Activated CD8-positive, alpha-beta memory T cell treated with anti-CD3 and anti-CD28 coated beads for 1 hour (primary cell): ENCODE measurements at places on chromosomes 3 and 15.

DNA sequence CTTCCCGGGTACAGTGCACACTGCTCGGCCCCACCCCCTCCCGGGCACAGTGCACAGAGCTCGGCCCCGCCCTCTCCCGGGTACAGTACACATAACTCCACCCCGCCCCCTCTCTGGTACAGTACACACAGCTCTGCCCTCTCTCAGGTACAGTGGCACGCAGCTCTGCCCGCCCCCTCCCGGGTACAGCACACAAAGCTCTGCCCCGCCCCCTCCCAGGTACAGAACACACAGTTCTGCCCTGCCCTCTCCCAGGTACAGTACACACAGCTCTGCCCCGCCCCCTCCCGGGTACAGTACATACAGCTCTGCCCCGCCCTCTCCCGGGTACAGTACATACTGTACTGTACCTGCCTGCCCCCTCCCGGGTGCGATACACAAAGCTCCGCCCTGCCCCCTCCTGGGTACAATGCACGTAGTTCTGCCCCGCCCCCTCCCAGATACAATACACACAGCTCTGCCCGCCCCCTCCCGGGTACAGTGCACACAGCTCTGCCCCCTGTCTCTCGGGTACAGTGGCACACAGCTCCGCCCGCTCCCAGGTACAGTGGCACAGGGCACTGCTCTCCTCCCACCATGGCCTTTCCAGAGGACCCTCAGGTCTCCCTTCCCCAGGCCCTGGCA lies 16.4 kb upstream of the PRR20G start:
- DNase-seq = no peak

DNA sequence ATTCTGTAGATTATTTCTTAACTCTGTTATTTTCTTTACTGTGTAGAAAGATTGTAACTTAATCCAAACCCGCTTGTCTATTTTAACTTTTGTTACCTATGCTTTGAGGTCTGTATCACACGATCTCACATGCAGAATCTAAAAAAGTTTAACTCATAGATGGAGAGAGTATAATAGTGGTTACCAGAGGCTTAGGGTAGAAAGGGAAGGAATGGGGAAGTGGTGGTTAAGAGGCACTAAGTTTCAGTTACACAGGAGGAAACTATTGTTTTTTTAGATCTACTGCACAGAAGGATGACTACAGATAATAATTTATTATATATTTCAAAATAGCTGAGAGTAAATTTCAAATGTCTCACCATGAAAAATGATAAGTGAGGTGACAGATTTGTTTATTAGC lies 515.2 kb downstream of the RSL24D1 start:
- no peak for DNase-seq

GRCh38 chr15:72856549-72857040 lies 73.0 kb upstream of the ADPGK start:
- no peak for DNase-seq

DNA sequence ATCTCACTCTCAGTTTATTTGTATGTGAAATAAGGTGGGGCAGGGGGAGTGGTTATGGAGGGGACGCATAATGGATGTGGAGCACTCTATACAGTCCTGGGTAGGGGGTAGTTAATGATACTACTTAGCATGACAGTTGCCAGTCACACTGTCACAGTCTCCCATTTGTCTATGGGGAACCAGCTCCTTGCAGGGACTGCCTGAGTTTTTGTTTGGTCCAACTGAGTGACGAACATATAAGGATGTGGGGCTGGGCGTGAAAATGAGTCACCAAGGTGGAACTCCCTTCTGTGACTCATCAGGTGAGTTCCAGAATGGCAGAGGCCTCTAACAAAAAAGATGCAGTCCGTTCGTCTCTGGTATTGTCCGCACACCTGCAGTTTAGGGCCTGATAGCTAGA lies 235.3 kb upstream of the ST8SIA2 start:
- DNase-seq = no peak

DNA sequence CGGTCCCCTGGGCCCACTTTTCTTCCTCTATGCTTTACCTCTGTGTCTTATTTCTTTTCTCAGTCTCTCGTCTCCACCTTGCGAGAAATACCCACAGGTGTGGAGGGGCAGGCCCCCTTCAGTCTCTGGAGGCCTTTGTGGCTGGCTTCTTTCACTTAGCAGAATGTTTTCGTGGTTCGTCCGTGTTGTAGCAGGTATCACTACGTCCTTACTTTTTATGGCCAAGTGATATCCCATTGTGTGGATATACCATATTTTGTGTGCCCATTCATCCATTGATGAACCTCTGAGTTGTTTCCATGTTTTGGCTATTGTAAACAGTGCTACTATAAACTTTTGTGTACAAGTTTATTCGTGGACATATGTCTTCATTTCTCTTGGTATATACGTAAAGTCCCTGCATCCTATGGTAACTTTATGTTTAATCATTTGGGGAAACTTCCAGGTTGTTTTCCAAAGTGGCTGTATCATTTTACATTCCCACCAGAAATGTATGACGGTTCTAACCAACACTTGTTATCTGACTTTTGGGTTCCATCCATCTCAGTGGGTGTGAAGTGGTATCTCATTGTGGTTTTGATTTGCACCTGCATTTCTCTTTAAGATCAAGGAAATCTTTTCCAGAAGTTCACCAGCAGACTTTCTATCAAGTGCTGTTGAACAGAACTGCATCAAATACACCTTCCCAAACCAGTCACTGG lies 5.6 kb downstream of the PIGZ start:
- no peak for DNase-seq

GRCh38 chr3:110903771-110904519 lies 167.7 kb upstream of the NECTIN3 start:
- no peak for DNase-seq

DNA sequence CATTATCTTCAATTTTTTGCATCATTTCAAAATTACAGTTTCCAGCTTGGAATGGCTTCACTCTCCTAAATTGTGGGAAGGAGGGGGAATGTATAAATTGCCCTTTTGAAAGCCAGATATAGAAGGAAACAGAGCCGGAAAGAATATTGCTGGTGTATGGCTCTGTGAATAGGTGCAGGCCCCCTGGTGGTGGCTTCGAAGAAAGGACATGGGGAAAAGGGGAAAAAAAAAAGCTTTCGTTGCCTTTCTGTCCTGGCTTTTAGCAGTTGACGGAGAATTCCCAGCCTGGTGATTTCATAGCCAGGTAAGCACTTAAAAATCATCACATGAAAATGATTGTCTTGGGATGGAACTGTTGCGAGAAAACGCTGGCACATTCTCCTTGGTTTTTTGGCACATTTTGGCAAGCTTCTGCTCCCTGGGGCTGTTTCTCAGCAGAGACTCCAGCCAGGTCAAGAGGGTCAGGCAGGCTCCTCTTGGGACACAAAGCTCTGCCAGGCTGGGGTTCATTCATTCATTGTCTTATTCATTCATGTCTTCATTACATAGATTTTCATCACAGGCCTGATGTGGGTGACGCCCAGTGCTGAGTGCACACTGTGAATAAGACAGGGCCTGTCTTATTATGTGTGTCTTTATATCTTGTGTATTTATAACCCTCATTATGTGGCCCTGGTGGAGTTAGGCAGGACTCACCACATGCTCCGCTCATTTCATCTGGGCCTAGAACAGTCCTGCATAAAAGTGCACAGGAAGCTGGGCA lies 300.0 kb upstream of the TPM1 start:
- DNase-seq = no peak

DNA sequence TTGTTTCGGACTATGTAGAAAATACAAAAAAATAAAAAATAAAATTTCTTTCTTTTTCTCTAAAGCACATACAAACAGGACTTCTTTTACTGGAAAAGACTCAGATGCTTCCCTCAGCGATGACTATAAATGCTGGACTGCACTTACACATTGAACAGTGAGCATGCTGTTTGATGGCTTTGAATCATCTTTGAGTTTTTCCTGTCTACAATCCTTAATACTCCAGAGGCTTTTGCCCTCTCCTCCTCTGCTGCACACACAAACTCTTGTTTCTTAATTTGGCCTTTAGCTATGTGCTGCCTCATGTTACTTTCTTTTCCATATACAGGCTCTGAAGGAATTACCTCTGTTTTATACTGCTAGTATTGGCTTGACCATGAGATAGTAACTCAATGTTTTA lies 575.1 kb downstream of the EPHA3 start:
- DNase-seq = no peak

GRCh38 chr15:73755481-73755880 lies 2.3 kb upstream of the INSYN1 start:
- DNase-seq = no peak

GRCh38 chr3:30139283-30139682 lies 467.1 kb upstream of the TGFBR2 start:
- DNase-seq = no peak

DNA sequence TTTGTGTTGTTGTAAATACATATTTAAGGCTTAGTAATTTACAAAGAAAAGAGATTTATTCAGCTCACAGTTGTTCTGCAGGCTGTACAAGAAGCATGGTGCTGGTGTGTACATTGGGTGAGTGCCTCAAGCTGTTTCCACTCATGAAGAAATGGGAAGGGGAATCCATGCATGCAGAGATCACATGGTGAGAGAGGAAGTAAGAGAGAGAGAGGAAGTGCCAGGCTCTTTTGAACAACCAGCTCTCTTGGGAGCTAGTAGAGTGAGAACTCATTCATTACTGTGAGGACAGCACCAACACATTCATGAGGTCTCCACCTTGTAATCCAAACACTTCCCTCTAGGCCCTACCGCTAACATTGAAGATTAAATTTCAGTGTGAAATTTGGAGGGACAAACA lies 909.2 kb downstream of the NSUN3 start:
- DNase-seq = no peak

DNA sequence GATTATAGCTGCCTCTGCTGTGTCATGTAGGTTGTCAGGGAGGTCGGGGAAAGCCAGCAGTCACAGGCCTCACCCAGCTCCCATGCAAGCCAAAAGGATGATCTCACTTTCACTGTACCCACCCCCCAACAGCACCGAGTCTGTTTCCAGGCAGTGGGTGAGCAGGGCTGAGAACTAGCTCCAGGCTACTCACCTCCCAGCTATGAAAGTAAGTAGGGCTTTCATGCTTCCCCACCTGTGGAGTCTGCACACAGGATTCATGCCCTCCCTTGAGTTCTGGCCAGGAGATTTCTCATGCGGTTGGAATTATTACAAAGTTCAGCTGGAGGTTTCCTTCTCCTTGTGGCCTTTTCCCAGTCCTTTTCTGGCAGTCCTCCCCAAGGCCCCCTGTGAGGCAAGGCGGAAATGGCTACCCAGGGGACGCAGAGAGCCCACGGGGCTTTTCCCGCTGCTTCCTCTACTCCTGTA lies 356.2 kb downstream of the SV2B start:
- DNase-seq = no peak

- no peak for DNase-seq
These were observed 6.9 kb downstream of the DPPA4 start for GRCh38 chr3:109330405-109330804.

DNA sequence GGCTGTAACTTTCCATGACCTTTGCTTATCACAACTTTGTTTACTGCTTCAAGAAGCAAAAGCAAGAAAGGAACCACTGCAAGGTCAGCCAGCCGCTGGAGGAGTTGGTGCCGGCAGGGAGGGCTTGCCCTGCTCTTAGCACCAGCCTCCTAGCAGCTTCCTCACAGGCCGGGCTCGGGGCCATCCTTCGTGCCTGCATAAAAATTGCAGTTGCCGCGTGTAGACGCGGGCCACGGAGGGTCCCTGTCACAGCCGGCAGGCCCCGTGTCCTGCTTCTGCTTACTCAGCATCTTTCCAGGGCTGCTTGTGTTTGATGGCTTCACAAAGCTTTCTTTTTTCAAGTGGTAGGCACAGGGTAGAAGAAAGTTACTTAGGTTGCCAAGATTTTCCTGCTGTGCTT lies 84.4 kb downstream of the PGPEP1L start:
- no peak for DNase-seq

GRCh38 chr3:150411976-150412375 lies 3.9 kb downstream of the TSC22D2 start:
- DNase-seq = no peak

- DNase-seq = no peak
These were observed 15.4 kb upstream of the CMC1 start for GRCh38 chr3:28226020-28226419.

- DNase-seq = no peak
These were observed 54.6 kb downstream of the SST start for GRCh38 chr3:187615630-187616029.

GRCh38 chr3:10707400-10708215 lies 108.4 kb upstream of the SLC6A11 start:
- no peak for DNase-seq

DNA sequence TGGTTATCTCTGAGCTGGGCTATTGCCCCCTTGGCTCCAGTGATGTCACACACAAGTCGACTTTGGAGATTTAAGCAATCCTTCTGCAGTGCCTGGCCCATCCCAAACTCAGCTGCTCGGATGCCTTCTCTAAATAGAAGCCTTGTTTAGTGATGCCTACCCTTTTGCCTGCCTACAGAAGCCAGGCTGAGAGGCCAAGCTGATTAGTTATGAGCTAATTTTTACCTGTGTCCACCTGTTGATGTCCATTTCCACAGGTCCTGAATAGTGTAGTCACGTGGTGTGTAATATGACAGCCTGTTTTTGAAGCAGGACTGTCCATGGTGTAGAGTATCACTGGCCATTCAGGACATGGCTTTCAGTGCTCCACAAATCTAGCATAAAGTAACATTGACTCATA lies 45.5 kb downstream of the SSUH2 start:
- DNase-seq = no peak

- DNase-seq = no peak
These were observed 148.4 kb downstream of the TNIK start for GRCh38 chr3:171311784-171312183.

- no peak for DNase-seq
These were observed 43.3 kb downstream of the CAPN3 start for GRCh38 chr15:42402455-42403205.

DNA sequence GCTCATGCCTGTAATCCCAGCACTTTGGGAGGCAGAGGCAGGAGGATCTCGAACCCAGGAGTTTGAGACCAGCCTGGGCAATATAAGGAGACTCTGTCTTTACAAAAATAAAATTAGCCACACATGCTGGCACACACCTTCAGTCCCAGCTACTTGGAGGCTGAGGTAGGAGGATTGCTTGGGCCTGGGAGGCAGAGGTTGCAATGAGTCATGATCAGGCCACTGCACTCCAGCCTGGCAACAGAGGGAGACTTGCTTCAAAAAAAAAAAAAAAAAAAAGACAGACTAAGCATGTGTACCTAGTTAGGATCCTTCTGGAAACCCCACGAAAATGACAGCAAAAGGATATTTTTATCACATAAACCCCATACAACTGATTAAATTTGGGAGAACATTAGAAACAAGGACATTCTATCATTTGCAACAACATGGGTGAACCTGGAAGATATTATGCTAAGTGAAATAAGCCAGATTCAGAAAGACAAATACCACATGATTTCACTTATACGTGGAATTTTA lies 44.9 kb downstream of the METTL6 start:
- DNase-seq = no peak

GRCh38 chr3:33287672-33288282 lies 10.5 kb downstream of the FBXL2 start:
- DNase-seq = no peak

- no peak for DNase-seq
These were observed 40.9 kb downstream of the HRH1 start for GRCh38 chr3:11195201-11195600.

DNA sequence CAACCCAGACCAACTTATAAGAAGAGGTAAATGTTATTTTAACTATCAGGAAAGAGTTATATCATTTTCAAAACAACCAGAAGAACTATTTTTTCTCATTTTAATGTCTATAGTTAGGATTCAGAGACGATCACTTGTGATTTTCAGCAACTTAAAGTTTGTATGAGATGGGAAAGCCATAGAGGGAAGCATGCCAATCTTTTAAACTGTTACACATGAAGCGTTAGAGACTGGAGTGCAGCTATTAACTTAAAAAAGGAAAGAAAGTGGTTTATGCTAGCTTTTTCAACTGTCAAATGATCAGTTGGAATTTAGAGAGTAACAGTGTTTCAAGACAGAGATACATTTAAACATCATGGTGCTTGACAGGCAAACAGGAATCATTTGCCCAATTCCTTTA lies 91.7 kb upstream of the LPP start:
- no peak for DNase-seq
